ENCODE measurements at places on chromosomes 13 and 19. TPM values are rescaled to one million over a fixed set of nuclear protein-coding genes. Genes with fewer than 3 reads are reported as not detected.

The ZNF765 gene
- total RNA-seq = 11.8 TPM

The ANKLE1 gene
- 1.3 TPM for total RNA-seq

The CADM4 gene
- total RNA-seq = 2.5 TPM

DNA sequence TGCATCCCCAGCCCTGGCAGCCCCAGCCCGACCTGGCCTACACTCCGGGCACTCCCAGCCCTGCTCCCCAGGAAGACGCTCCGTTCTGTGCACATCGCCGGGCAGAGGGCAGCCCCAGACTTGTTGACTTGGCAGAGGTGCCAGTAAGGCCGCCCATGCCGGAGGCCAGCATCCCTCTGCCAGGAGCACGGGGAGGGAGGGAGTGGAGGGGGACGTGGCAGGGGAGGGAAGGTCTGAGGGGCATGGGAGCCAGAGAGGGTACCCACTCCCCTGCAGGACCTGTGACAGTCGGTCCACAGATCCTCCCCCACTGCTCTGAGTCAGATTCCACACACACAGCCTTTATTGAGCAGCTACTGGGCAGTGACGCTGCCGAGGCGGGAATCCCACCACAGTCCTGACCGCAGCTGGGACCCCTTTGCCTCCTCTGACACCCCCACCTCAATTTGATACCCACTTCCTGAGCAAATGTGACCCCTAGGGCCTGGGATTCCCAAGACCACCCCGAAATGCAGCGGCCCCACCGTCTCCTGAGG lies 1.9 kb upstream of the NKPD1 start:
- DNase-seq = no peak

- DNase-seq = no peak
These were observed 137.9 kb downstream of the PCDH20 start for GRCh38 chr13:61277586-61278276.

The CBARP gene
- 0.88 TPM for total RNA-seq

DNA sequence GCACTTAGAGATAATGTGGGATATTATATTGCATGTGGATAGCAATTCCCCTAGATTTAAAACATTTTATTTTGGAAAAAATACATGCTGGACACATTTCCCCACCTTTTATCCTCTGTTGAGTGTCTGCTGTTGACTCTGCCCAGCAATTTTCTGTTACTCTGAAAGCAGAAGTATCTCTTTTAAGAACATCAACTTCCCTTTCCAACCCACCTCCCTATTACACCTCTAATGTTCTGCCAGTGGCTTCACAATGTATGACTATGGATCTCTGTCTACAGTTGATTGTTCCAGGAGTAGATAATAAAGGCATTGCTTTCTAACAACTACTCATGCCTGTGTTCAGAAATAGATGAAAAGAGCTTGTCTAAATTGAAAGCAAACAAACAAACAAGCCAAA lies 754.8 kb upstream of the SLITRK6 start:
- no peak for DNase-seq

The NAA16 gene
- total RNA-seq = 6.4 TPM

DNA sequence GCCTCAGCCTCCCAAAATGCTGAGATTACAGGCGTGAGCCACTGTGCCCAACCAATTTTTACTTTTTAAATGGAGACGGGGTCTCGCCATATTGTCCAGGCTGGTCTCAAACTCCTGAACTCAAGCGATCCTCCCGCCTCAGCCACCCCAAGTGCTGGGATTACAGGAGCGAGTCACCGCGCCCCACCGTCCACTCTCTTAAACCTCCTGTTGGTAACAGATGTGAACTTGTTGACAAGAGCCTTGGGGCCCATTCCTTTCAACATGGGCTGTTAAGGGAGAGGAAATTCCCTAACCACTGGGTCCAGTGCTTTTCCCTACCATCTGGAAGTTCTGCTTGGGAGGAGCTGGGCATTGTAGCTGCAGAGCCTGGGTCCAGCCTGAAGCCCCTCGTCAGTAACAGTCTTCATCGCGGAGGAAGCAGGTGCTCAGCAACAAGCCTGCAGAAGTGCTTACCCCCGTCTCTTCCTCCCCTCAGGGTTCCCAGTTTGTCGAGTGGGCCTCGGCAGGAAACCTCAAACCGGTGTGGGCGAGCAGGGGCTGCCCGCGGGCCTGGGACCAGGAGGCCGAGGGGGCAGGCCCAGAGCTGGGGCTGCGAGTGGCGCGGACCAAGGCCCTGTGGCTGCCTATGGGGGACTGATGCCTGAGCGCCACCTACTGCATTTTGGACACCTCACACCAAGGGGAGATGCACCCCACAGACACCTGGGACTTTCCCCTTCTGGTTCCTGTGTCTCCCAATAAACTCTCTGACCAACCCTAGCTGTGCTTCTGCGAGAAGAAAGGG lies 4.0 kb upstream of the FLT3LG start:
- peak; percentile 64 for DNase-seq

- DNase-seq = peak; percentile 56
These were observed 4.1 kb upstream of the CD79A start for GRCh38 chr19:41872775-41873647.

DNA sequence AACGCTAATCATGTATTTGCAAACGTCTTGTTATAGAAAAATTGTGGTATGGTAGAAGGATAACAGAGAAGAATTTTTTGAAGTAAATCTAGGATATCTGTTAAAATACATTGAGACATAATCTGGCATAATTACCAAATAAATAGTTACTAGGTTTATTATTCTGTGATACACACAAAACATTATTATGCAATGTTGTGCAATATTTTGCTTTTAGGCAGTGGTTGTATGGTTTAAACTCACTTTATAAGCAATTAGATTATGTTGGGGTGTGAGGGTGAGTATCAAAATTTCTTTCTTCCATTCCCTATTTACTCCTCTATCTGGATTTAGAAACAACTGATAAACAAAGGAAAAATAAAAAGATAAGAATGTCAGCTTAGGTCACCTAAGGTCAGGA lies 385.6 kb downstream of the SLITRK6 start:
- DNase-seq = no peak

The ZNF112 gene
- 6.2 TPM for total RNA-seq

GRCh38 chr13:109786457-109787134 lies at the start of gene IRS2:
Gene IRS2 (minus strand): TSS chr13:109786583. CDS start chr13:109786053, 530 bp downstream.
- peak; percentile 85 for DNase-seq

GRCh38 chr13:77810430-77810829 lies 108.2 kb downstream of the EDNRB start:
- peak; percentile 5 for DNase-seq

The EDDM13 gene
- total RNA-seq = not detected

The DCT gene
- total RNA-seq = not detected

DNA sequence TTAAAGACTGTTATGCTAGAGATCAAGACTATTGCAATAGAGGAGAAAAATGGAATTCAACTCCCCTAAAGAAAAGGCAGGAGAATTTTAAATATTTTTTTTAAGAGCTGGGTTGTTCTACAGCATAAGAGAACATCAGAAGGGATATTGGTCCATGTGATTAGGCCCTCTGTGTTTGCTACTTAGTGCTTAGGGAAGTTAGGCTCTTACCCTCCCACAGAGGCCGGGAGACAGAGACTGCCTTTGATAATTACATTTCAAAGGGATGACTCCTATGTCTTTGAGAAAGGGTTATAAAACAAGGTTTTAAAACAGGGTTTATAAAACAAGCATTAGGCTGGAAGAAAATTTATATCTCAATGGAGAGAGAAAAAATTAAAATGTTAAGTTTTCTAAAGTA lies 1248.1 kb upstream of the PCDH20 start:
- no peak for DNase-seq

The GRK1 gene
- not detected for total RNA-seq

The CGB5 gene
- not detected for total RNA-seq
